ENCODE measurements at places on chromosomes 3 and 15.

DNA sequence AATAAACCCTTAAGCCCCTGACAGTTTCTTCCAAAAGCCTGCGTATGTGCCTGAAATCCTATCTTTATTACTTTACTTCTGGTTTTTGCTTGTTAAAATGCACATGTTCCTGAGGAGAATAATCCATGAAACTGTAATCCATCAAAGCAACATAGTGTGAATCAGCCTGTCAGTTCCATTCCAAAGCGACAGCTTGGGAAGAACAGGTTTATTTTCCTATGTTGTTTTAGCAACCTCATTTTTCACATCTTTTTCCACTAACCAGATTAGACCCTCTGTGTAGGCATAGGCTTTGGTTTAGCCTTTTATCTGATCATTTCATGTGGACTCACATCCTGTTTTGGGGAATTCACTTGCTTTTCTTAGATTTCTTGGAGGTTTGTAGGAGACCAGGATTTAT, 988.0 kb downstream of the SQOR start:
- no peak for DNase-seq

GRCh38 chr3:193984876-193985275, 151.1 kb upstream of the HES1 start:
- no peak for DNase-seq

GRCh38 chr3:116601206-116601605, 108.4 kb upstream of the TUSC7 start:
- DNase-seq: no peak

DNA sequence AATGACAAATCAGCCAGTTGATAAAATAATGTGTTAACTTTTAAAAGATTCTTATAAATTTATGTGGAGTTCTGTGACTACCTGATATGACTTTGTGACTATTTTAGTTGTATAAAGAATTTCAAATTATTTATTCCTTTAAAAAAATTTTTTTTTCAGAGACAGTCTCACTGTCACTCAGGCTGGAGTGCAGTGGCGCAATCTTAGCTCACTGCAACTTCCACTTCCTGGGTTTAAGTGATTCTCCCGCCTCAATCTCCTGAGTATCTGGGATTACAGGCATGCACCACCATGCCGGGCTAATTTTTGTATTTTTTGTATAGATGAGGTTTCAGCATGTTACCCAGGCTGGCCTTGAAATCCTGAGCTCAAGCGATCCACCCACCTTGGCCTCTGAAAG, 48.5 kb downstream of the MBNL1 start:
- DNase-seq: no peak

DNA sequence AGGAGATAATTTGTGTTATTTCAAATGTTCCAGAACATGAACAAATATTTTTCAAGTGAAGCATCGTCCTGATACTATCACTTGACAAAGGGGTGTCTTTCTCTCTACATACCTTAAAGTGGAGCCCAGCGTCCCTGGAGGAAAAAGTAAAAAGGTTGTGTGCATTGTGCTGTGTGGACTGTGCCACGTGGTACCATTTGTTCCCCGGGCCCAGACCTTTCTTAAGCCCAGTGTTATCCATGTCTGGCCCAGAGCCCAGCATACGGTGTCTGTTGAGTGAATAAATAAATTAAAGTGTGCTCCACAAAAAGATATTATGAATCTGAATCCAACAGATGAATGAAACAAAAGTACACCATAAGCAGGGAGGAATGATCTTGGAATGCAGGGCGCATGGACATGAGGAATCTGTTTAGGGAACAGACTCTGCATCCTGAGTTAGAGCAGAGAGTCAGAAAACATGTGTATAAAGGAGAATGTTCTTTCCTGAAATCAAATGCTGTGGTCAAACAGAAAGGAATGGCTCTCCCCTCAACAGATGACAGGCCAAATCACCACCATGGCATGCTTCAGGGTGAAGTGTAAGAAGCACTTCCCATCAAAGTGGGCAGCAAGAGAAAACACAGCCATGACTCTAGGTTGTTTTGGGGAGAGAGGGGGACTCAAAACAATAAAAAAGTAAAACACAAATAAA, 8.1 kb upstream of the PRSS50 start:
- no peak for DNase-seq

- no peak for DNase-seq
Measured at GRCh38 chr3:188198001-188198400, 44.0 kb downstream of the LPP start.

GRCh38 chr3:102142379-102143060, 292.3 kb upstream of the ZPLD1 start:
- DNase-seq: no peak
